ENCODE measurements at places on chromosomes 5 and 9.
A peak's percentile ranks its signal among the peaks of the same experiment; 100 is the strongest.

DNA sequence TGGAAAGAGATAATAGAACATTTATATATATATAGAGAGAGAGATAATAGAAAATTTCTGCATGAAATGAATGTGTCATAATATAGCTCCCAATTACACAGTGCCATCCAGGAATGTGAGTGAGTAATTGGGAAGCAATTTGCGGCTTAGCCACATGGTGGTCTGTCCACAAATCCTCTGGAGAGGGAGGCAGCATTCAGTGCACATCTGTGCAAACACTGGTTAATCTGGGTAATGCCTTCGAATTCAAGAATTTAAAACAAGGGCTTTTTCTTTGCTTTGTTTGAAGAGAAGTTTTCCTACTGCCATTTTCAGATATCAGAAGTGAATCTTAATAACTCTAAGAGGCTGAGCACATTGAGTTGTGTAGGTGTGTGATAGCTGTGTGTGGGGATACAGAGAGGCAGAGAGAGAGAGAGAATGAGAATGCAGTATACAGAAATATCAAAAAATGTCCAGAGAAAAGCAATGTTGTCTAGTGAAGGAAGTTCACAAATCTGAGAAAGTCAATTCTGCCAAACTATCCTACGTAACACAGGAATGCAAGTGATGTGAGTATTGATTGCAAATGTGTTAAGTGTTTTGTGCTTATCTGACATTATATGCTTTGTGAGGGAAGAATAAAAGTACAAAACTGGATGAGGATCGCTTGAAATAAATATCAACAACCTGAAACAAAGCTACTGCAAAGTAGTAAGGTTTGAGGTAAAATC lies 134.6 kb downstream of the EDIL3 start:
- DNase-seq: no peak

- no peak for DNase-seq
These were observed 143.0 kb downstream of the RXRA start for GRCh38 chr9:134469041-134469875.

- DNase-seq: no peak
These were observed 16.2 kb downstream of the UHRF2 start for GRCh38 chr9:6428940-6429889.

DNA sequence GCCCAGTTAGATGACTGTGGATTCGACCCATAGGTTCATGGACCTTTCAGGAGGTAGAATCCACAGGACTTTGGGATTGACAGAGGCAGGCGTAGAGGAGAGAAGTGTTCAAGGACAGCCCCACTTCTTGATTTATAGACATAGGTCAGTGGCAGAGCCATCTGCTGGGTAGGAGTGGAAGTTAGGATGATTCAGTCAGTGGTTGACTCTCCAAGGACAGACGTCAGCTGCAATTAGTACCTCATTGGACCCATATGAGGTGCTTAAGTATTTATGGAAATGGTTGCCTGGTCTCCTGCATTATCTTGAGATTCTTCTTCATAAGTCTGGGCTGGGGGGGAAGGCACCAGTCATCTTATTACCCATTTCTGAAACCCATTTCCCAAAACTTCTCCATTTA lies 70.9 kb downstream of the SH3RF2 start:
- DNase-seq: no peak

DNA sequence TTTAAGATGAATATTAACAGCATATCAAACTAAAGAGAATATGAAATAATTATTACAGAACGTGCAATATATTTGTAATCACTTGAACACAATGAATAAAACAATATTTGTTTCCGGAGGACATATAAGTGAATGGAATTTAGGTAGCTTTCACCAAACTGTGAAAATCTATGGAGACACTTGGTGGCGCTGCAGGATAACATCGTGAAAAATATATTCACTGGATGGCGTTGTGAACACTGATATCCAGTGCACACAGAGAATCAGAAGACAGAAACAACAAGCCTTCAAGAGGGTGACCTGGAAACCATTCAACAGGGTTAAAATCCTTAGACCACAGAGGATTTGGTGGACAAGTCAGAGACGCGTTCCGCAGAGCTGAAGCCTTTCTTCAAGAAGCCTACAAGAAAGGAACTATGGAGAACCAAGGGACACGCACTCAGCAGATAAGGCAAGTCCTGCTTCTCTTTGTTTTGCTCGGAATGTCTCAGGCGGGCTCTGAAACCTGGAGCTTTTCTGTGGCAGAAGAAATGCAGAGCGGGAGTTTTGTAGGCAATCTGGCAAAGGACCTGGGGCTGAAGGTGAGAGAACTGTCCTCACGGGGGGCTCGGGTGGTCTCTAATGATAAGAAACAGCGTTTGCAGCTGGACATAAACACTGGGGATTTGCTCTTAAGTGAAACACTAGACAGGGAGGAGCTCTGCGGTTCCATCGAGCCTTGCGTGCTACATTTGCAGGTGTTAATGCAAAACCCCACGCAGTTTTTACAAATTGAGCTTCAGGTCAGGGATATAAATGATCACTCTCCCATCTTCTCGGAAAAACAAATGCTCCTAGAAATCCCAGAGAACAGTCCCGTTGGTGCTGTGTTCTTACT lies at the start of gene PCDHB11:
Gene PCDHB11 (plus strand): TSS at position 269 of the 877 bp plus-strand sequence. CDS start 148 bp downstream, at position 417.
- DNase-seq: peak; percentile 88

DNA sequence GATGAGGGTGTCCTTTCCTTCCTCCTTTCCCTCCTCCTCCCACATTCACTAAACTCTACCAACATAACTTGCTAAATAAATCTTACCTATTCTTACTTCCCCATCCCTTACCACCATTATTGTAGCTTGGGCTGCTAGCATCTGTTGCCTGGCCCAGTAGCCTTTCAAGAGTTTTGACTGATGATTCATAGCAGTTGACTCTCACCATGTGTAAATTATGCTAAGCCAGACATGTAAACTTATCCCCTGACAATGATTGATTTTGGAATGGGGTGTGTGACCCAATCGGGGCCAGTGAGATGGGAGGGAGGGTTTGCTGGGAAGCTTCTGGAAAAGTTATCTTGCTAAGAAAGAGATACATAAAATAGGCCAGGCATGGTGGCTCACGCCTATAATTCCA lies 161.8 kb upstream of the SPRY4 start:
- DNase-seq: no peak

- no peak for DNase-seq
These were observed 315.4 kb downstream of the CTNND2 start for GRCh38 chr5:11588803-11589202.

DNA sequence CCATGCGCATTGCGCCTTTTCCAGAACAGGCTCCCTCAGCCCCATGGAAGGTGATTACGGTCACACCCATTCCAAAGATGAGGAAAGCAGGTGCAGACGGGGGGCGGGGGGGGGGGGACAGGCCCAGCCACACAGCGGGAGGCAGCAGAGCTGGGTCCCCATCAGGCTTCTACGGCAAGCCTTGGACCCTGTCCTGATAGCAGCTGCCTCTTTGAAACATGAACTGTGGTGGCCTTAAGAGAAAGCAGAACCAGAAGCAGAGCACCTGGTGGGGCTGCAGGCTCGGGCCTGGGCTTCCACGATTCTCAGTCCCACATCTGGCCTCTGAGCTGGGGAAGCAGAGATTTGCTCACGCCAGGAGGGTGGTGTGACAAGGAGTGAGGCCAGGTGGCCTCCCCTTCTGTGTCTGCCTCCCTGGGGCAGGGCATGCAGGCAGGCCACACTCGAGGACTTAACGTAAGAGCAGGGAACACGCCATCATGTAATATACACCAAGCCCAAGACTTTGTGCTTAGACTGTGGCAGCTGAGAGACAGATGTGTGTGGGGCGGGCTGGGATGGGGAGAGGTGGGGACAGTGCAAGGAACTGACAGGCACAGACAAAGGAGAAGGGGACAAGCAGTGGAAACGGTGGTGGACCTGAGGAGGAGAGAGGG lies 14.2 kb upstream of the PHYKPL start:
- DNase-seq: no peak

GRCh38 chr5:34014626-34015025 lies 6.8 kb upstream of the AMACR start:
- no peak for DNase-seq

DNA sequence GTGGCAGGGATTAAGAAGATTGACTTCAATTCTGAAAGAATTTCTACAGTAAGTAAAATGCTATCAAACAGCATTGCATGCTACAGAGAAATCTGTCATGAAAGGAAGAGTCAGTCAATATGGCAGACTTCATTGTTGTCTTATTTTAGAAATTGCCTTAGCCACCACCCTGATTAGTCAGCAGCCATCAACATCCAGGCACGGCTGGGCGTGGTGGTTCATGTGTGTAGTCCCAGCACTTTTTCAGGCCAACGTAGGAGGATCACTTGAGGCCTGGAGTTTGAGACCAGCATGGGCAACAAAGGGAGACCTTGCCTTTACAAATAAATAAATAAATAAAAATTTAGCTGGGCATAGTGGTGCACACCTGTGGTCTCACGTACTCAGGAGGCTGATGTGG lies 46.6 kb downstream of the RMI1 start:
- no peak for DNase-seq

DNA sequence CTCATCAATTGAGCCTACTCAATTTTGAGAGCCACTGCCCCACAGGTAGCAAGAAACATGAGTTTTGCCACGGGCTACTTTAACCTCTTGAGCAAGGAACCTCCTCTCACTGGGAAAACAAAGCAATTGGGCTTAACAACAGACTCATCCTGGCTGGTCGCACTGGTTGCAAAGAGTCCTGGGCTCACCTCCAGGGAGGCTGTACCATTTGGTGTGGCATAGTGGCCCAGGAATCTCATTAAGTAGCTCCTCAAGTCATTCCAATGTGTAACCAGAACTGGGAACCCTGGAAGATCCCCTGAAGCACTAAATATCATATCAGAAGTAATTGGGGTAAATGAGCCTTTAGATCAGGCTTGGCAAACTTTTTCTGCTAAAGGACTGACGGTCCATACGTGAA lies 78.5 kb downstream of the MYO10 start:
- DNase-seq: no peak

- DNase-seq: peak; percentile 59
These were observed 618 bp downstream of the TNPO1 start for GRCh38 chr5:72817076-72817481.

DNA sequence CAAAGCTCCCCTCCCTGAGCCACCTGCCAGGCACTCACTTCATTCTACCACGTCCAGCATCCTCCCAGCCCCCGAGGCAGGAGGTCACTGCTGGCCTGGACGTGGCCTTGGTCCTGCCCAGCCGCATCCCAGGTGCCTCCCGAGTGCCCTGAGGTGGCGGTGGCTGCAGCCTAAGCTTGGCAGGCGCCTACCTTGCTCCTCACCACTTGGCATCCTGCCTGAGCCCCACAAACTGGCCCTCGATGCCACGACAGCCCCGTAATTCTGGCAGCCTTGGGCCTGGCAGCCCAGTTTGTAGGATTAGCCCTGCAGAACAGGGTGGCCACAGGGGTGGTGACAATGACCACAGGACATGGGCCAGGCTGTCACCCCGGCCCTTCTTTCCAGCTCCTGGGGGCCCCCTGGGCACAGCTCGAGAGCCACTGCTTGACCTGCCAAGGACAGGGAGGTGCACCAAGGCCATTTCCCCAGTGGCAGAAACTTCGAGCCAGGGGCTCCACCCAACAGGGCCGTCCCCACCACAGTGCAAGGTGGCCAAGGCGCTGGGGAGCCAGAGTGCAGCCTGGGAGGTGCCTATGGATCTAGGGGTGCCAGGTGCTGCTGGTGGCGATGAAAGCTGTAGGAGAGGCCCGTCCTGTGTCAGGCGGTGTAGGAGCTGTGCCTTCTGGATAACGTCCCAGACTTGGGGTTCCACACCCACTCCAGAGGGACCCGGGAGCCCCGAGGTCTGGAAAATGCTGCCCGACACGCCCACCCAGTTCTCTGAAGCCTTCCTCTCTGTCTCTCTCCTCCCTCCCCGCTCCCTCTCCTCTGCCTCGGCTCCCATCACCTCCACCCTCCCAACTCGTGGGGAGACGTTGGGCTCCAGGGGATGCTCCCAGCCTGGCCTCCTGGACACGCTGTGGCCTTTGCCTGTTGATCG lies 18.4 kb downstream of the NKD2 start:
- no peak for DNase-seq

DNA sequence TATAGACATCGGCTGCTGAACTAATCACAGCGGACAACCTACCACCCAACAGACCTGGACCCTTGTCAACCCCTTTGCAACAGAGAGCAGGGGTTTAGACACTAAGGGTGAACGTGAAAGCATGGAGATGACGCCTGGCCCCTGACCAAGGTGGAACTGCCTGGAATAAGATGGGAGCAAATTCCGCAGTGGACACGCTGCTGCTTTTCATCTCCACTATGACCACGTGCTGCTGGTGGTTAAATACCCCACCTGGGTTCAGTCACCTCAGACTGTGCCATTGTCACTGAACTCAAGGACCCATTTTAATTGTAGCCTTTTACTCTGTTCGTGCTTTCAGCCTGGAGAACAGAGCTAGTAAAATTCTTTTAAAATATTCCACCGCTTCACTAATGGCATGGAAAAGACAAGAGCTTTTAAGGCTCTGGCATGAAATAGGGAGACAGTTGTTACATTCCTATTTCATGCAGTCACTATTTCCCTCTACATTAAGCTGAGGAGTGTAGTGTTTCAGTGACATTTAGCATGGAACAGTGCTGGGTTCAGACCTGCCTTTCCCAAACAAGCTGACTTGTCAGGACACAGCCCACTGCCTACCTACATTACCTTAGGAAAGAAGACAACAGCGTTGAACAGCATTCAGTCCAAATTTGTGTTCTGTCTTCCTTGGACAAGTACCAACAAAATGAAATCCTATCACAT lies 96.8 kb downstream of the ANKRD18B start:
- peak; percentile 41 for DNase-seq

GRCh38 chr9:132732326-132733259 lies 62.3 kb downstream of the GTF3C4 start:
- DNase-seq: no peak

GRCh38 chr5:177399997-177400868 lies at the start of gene PFN3:
PFN3 (minus strand) TSS chr5:177400661; CDS start chr5:177400576, 85 bp downstream.
- no peak for DNase-seq

GRCh38 chr5:127586066-127586770 lies 62.7 kb upstream of the CTXN3 start:
- no peak for DNase-seq

GRCh38 chr9:93949694-93950449 lies 5.3 kb downstream of the BARX1 start:
- DNase-seq: no peak

- no peak for DNase-seq
These were observed 88.1 kb downstream of the SLC24A2 start for GRCh38 chr9:19700699-19701098.

DNA sequence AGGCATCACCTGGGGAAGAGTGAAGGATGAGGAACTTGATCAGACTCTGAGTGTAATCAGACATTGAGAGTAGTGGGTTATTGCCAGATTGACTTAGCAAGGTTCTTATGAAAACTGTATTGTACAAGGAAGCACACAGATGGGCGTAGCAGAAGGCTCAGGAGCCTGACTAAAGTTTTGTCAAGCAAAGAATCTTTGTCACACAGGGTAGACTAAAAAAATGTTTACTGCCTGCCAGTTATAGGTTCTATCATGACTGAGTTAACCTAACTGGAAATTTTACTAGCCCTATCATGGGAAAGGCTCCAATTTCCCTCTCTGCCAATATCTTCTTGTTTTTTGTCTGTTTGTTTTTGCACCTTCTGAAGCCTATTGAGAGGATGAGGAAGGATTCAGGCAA lies 19.1 kb downstream of the CAMK4 start:
- DNase-seq: no peak

- no peak for DNase-seq
These were observed 146.5 kb upstream of the CDH6 start for GRCh38 chr5:31047007-31047406.
